ENCODE measurements at places on chromosomes 2 and 18. TPM values are rescaled to one million over a fixed set of nuclear protein-coding genes. Genes with fewer than 3 reads are reported as not detected.
A peak's percentile ranks its signal among the peaks of the same experiment; 100 is the strongest.

DNA sequence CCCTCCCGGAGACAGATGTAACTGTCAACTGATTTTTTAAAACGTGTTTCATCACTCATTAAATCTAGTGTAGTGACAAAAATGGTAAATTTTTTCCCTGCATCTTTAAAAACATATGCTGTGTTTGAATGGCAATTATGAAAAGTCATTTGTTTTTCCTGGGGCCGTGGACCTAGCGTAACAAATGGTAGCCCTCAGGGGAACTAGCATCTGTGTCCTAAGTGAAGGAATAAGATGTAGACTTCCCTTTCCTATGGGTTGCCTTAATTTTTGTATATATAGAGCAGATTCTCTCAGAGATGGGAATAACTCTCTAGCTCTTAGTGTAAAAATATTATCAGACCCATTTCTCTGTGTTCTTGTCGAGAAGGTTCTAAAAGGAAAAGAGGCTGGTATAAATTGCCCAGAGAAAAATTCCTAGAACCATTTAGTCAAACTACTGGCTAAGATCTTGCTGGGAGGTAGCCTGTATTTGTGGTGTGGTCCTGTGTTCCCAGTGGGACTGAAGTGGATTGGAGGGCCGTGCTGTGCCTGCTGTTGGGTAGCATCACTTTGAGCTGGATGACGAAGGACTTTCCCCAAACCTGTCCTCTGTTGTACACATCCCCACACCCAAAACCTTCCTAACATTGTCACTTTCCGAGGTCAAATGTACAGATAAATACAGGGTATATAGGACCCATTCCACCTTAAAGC lies 85.8 kb downstream of the LIMS1 start:
- peak overlapping the region; percentile 82 for H3K4me3 ChIP-seq
- H3K27me3 ChIP-seq = no peaks in the 10 kb centered on the region
- no peak for DNase-seq
- H3K36me3 ChIP-seq = peaks cover 3% of the 10 kb centered on the region

DNA sequence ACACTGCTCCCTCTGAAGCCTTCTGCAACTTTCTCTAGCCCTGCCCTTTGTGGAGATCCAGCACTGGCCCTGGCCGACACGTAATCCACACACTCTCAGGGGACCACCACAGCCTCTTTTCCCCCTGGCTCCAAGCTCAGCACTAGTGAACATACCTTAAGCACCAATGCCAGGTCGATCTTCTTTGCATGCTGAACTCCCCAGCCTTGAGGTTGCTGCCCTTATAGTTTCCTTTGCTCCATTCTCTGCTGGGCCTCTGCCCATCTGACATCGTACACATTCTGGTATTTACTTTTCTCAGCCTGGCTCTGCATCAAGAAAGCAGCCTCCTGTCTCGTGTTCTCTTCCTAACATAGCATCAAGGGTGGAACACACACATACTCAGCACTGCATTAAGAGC lies 361.5 kb downstream of the LPIN1 start:
- no peaks in the 10 kb centered on the region for H3K36me3 ChIP-seq
- DNase-seq = no peak
- H3K4me1 ChIP-seq = peaks cover 26% of the 10 kb centered on the region
- no peak overlapping the region for H3K4me3 ChIP-seq
- no peak overlapping the region for H3K27ac ChIP-seq
- H3K27me3 ChIP-seq = no peaks in the 10 kb centered on the region

DNA sequence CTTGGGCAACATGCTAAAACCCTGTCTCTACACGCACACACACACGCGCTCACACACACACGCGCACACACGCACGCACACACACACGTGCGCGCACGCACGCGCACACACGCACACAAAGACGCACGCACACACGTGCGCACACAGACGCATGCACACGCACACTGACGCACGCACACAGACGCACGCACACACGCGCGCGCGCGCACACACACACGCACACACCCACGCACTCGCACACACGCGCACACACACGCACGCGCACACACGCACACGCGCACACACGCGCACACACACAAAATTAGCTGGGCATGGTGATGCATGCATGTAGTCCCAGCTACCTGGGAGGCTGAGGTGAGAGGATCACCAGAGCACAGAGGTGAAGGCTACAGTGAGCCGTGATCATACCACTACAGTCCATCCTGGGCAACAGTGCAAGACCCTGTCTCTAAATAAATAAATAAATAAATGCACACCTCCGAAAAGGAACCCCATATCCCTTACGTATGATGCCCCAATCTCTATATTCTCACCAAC lies 8.1 kb upstream of the IAH1 start:
- no peak overlapping the region for H3K27ac ChIP-seq
- no peak overlapping the region for H3K4me3 ChIP-seq
- no peak for DNase-seq
- no peaks in the 10 kb centered on the region for H3K27me3 ChIP-seq

The C2orf68 gene
- 55.3 TPM for total RNA-seq

GRCh38 chr2:195656161-195656858 lies 716 bp upstream of the SLC39A10 start:
- peaks cover 2% of the 10 kb centered on the region for H3K27me3 ChIP-seq
- H3K27ac ChIP-seq = peak overlapping the region; percentile 99
- H3K4me3 ChIP-seq = peak overlapping the region; percentile 97

DNA sequence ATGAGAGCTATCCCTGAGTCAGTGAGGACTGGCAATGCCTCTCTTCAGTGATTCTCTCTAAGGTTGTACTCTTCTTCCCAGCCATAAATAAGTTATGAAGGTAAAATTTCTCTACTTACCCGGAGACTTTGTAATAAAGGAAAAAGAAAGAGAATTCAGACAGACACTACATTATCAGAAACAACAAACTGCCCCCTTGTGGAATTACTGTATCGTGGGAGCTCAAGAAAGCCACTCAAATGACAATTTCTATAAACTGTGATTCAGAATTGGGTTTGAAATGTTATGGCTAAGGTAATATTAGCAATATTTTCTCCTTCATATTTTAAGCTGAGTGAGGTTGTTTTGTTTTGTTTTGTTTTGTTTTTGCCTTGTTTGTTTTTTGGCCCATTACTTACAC lies 155.8 kb upstream of the TANK start:
- H3K4me3 ChIP-seq = no peak overlapping the region
- no peaks in the 10 kb centered on the region for H3K36me3 ChIP-seq
- no peak for DNase-seq
- no peaks in the 10 kb centered on the region for H3K4me1 ChIP-seq

DNA sequence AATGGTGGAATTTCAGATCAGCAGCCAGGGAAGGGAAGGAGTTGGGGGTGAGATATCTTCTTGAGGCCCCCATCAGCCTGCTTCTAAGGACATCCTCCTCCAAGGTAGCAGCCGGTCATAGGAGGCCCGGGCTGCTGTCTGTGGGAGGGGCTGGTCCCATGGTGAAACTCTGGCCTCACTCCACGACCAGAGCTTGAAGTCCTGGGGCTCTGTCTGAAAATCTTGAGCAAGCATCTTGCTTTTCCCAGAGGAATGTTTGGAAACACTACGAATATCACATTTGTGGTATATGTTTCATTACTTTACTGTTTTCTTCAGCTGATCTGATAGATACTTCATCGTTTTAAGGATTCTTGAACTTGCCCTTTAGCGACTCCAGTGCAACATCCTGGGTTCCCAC lies 103.7 kb downstream of the CTAGE1 start:
- no peaks in the 10 kb centered on the region for H3K27me3 ChIP-seq
- no peak overlapping the region for H3K4me3 ChIP-seq
- H3K36me3 ChIP-seq = no peaks in the 10 kb centered on the region
- H3K4me1 ChIP-seq = no peaks in the 10 kb centered on the region

DNA sequence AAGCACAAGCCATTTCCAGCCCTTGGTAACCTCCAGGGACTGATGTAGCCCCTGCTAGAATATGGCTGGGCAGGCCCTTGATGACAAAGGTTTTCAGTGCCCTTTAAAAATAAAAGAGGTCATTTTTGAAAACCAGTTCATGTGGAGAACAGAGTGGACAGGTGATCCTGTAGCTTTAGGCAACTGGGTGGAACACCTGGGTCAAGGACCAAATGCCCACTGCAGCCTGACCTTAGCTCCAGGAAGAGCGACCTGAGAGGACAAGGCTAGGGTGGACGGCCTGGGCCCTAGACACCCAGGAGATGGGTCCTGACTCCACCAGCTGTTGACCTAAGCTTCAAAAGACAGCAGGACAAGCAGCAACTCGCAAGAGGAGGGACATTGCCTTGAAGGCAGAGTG lies 116.6 kb downstream of the LIPG start:
- DNase-seq = no peak
- no peak overlapping the region for H3K4me3 ChIP-seq
- H3K27me3 ChIP-seq = peaks cover 7% of the 10 kb centered on the region
- H3K27ac ChIP-seq = no peak overlapping the region
- no peaks in the 10 kb centered on the region for H3K36me3 ChIP-seq

GRCh38 chr2:100747996-100748615 lies 71.8 kb upstream of the NPAS2 start:
- peaks cover 9% of the 10 kb centered on the region for H3K4me1 ChIP-seq
- no peak overlapping the region for H3K4me3 ChIP-seq
- no peaks in the 10 kb centered on the region for H3K36me3 ChIP-seq
- H3K27me3 ChIP-seq = peaks cover 9% of the 10 kb centered on the region

GRCh38 chr2:184481865-184482264 lies 116.5 kb upstream of the ZNF804A start:
- no peak overlapping the region for H3K27ac ChIP-seq
- no peak overlapping the region for H3K4me3 ChIP-seq

GRCh38 chr18:73366713-73367112 lies 498.9 kb upstream of the NETO1 start:
- no peak for DNase-seq
- H3K4me1 ChIP-seq = no peaks in the 10 kb centered on the region
- H3K36me3 ChIP-seq = no peaks in the 10 kb centered on the region

The EML6 gene
- 0.96 TPM for total RNA-seq

The CYP1B1 gene
- 15.4 TPM for total RNA-seq

DNA sequence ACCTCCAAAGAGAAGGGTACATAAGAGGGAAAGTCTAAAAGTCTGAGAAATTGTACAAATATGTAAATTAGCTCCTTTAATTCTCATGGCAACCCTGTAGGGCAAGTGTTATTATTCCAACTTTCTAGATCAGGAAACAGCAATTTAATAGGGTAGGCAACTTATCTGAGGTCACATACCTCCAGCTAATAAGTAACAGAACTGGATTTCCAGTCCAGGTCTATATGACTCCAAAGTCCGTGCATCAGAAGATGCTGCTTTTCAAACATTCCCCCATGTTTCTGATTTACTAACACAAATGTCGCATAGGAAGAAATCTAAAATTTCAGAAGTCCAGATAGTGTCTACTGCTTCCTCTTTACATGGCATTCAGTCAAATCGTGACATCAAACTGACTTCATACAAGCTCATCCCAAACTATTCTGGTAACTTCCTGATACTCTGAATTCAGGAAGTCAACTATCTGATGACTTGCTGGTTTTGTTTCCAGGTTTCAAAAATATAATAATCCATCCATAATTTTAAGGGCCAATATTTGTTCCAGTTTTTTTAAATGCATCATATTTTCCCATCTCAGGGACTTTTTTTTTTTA lies 419.3 kb upstream of the ACVR2A start:
- H3K27ac ChIP-seq = no peak overlapping the region
- DNase-seq = no peak
- no peaks in the 10 kb centered on the region for H3K36me3 ChIP-seq
- no peak overlapping the region for H3K4me3 ChIP-seq
- H3K27me3 ChIP-seq = no peaks in the 10 kb centered on the region

DNA sequence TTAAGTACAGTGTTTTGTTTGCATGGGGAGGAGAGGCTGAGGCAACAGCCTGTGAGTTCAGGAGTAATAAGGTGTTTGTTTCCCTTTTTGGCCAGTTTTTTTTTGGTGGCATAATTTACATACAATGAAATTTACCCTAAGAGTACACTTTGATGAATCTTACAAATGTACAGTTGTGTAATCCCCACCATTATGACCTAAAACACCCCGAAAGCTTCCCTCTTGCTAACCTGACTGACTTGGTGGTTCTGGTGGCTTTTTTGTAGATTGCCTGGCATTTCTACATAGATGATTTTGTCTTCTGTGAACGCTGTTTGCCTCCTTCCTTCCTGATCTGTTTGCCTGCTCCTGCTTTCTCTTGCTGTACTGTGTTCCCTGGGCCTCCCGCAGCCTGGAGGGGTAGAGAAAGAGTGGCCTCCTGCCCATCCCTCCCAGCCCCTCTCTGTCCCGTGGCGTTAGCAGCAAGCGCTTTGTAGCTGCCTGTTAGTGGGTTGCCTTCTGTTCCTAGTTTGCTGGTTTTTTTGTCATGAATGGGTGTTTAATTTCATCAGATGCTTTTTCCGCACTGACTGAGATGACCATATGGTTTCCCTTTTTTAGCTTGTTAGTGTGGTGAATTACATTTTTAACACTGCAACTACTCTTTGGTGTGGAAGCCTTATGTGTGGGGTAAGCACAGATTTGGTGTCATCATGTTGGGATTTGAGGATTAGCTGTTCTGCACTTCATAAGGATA lies 32.1 kb downstream of the ASAP2 start:
- no peak for DNase-seq
- no peak overlapping the region for H3K4me3 ChIP-seq
- no peak overlapping the region for H3K27ac ChIP-seq
- no peaks in the 10 kb centered on the region for H3K36me3 ChIP-seq
- H3K27me3 ChIP-seq = peaks cover 9% of the 10 kb centered on the region

The MRPL19 gene
- total RNA-seq = 38.3 TPM

DNA sequence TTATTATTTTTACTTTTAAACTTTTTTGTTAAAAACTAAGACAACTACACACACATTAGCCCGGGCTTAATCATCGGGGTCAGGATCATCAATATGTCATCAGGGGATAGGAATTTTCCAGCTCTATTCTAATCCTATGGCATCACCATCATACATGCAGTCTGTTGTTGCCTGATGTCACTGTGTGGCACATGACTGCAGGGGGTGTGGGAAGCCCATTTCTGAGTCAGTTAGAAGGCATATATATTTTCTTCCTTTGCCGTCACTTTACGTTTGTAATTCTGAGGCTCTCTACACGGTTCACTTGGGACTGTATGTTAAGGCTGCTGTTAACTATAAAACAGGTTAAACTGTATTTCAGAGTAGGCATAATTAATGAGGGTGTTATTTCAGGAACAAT lies 144.4 kb upstream of the ITGA6 start:
- peaks cover 3% of the 10 kb centered on the region for H3K27me3 ChIP-seq
- no peaks in the 10 kb centered on the region for H3K36me3 ChIP-seq
- DNase-seq = no peak
- H3K4me3 ChIP-seq = no peak overlapping the region
- peaks cover 9% of the 10 kb centered on the region for H3K4me1 ChIP-seq
- H3K27ac ChIP-seq = no peak overlapping the region

The MLPH gene
- total RNA-seq = not detected

The SEPTIN10 gene
- total RNA-seq = 1.8 TPM

- no peaks in the 10 kb centered on the region for H3K27me3 ChIP-seq
- peak; percentile 19 for DNase-seq
- no peak overlapping the region for H3K4me3 ChIP-seq
These were observed 143.9 kb downstream of the NCK2 start for GRCh38 chr2:105888625-105889024.

The CYBRD1 gene
- total RNA-seq = 0.31 TPM

The WIPF1 gene
- 423 TPM for total RNA-seq

The TLX2 gene
- 0.40 TPM for total RNA-seq

- no peak for DNase-seq
- peaks cover 9% of the 10 kb centered on the region for H3K36me3 ChIP-seq
- H3K27ac ChIP-seq = no peak overlapping the region
- H3K27me3 ChIP-seq = no peaks in the 10 kb centered on the region
These were observed 7.4 kb upstream of the HES6 start for GRCh38 chr2:238247002-238247822.

The SCN3A gene
- total RNA-seq = not detected

All from activated CD4-positive, alpha-beta T cell treated with anti-CD3 and anti-CD28 coated beads, Interleukin-2, amount 10 ng/mL, durations not matched to agents 7 days and 5 days (primary cell).